MG63 (cell line): ENCODE measurements at places on chromosomes 7 and 10. TPM values are rescaled to one million over a fixed set of nuclear protein-coding genes. Genes with fewer than 3 reads are reported as not detected.

Gene IQUB
- total RNA-seq = not detected in 2 replicates

DNA sequence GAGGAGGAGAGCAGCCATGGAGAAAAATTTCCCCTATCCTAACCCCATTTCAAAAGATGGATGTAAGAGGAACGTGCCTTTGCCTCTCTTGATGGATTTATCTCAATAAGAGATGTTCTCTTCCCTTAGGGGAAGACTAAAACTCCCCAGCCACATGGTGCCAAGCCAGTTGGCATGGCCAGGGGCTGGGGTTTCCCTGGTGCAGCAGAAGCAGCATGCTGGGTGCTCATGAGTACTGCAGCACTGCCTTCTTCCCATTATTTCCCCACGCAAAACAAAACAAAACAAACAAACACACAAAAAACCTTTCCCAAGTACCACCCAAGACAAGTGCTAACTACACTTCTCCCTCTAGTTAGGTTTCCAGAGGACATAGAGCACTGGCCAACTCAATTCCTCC is 97.2 kb downstream of the DOCK4 start:
- DNase-seq = no peak

Gene STEAP4
- not detected in 2 replicates for total RNA-seq

Gene SUN1
- total RNA-seq = 109 and 157 TPM in 2 replicates

DNA sequence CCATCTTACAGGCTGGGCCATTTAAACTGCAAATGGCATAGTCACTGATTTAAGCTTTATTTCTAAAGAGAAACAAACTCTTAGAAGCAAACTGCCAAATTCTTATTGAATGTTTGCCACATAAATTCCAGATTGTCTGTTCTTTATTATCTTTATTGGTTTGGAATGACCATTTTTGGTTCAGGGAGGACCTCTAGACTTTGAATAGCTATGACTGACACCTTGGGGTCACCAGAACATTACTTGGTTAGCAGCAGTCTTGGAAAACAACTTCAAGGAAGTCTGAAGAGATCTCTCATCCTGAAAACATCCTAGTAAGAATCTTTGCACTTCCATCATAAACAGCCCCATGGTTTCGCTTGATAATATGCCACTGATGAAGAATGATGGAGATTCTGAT is 197.1 kb downstream of the SUGCT start:
- no peak for DNase-seq

DNA sequence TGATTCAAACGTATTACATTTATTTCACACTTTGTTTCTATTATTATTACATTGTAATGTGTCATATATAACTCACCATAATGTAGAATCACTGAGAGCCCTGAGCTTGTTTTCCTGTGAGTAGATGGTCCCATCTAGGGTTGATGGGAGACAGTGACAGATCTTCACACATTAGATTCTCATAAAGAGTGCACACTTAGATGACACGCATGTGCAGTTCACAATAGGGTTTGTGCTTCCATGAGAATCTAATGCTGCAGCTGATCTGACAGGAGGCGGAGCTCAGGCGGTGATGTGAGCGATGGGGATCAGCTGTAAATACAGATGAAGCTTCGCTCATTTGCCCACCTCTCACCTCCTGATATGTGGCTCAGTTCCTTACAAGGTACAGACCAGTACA is 36.1 kb downstream of the BMPER start:
- DNase-seq = no peak

Gene ANKRD61
- not detected in 2 replicates for total RNA-seq

DNA sequence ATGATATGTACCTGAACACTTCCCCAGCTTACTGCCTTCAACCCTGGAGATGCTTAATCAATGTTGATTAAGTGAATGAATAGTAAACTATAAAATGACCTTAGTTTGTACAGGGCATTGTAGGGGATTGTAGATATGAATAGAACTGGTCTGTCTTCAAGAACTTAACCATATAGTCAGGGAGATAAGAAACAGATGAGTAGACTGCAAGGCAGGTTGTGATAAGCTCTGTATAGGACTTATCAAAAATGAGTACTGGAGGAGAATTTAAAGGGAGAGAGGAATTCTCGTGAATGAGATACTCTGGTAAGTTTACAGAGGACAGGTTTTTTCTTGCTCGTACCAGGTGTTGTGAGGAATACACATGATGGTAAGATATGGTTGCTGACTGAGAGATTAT is 27.6 kb downstream of the SGPL1 start:
- no peak for DNase-seq

DNA sequence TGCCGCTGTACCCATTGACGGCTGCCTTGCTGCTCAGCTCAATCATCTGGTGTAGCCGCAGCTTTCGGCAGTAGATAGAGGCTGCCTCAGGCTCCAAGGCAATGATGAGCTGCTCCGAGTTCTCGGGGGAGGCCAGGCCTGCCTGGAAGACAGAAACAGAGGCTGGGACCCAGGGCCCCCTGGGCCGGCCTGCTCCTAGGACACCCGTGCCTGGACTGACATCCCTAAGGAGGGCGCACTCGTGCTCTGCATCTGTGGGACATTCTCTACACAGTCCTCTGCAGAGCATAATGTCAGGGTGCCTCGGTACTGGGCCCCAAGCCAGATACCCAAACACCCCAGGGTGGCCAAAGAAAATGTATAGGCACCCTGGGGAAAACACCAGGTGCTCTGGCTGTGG is 58.5 kb downstream of the HSPA12A start:
- no peak for DNase-seq

GRCh38 chr7:16023046-16023445 is 336.6 kb upstream of the MEOX2 start:
- DNase-seq = no peak

DNA sequence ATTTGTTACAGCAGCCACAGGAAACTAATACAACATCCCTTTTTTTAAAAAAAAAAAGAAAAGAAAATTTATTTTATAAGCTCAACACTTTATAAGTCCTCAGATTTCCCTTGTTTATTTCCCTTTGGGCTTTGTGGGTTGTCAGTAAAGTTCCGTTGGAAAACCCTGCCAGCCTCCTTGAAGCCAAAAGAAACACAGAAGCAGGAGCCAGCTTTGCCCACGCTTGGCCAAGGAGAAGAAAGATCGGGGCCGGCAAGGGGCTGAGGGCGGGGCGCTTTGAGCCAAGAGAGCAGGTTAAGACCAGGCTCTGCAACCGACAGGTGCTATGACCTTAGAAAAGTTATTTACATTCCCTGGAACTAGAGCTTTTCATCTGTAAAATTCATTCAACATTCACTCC is 72.7 kb downstream of the RGS10 start:
- peak; percentile 66 for DNase-seq

Gene SRI
- 84.4 and 102 TPM in 2 replicates for total RNA-seq

- no peak for DNase-seq
These were observed 128.4 kb downstream of the ADAM12 start for GRCh38 chr10:126259760-126260479.

- DNase-seq = no peak
These were observed 4.5 kb downstream of the FGF8 start for GRCh38 chr10:101771380-101771779.

- DNase-seq = no peak
These were observed 334.4 kb upstream of the NPVF start for GRCh38 chr7:25562673-25563182.

Gene PRR15
- total RNA-seq = not detected in 2 replicates

DNA sequence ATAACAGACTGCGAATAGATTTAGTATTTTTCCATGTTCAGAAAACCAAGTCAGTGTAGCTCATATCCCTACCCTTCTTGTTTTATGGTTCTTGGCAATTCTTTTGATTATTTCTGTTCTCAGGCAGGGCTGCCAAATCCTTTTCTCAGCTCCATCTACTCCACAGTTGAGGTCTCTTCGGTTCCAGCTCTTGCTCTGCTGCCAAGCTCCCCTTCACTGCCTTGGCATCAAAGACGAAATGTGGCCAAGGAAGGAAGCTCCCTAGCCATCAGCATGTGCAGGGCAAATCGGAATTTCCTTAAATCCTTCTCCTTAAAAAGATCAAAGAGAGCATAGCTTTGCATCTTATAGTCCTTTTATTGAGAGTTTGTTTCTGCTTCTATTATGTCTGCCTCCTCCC is 116.4 kb upstream of the NOBOX start:
- DNase-seq = peak; percentile 54

GRCh38 chr7:151891753-151892152 is 14.8 kb upstream of the PRKAG2 start:
- no peak for DNase-seq

Gene CNNM1
- total RNA-seq = 0.13 TPM in 1 of 2 replicates, not detected in the other

GRCh38 chr10:5117026-5117425 is 22.8 kb downstream of the AKR1C3 start:
- DNase-seq = no peak

GRCh38 chr10:97336446-97336845 is 1.9 kb upstream of the FRAT2 start:
- DNase-seq = no peak

DNA sequence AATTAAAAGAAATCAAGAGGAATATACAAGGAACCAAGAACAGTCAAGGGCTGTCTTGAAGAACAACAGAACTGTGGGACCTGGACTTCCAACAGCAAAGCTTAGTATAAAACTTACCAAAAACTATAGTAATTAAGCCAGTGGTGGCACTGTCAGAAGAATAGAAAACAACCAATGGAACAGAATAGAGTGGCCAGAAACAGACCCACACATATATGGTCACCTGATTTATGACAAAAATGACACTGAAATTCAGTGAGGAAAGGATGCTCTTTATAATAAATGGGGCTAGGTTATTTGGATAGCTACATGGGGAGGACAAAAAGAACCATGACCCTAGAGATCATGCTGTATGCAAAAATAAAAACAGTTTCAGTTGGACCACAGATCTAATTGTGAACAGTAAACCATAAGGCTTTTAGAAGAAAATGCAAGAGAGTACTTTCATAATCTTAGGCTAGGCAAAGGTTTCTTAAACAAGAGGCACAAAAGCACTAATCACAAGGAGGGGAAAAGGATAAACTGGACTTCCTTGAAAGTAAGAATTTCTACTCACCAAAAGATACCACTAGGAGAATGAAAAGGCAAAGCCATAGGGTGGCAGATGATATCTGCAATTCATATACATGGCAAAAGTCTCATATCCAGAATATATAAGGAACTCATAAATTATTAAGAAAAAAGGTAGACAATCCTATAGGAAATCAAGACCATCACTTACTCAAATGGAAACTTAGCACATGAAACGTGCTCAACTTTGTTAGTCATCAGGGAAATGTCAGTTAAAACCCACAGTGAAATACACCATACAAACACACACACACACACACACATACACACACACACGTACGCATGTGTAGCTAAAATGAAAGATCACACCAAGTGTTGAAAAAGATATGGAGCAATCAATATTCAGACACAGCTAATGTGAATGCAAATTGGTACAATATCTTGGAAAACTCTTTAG is 20.8 kb downstream of the HYCC1 start:
- DNase-seq = no peak

GRCh38 chr7:81206667-81207360 is 288.0 kb upstream of the SEMA3C start:
- DNase-seq = no peak

Gene ZFYVE27
- 9.2 and 18.2 TPM in 2 replicates for total RNA-seq

GRCh38 chr10:124825702-124826101 is 24.1 kb downstream of the ABRAXAS2 start:
- no peak for DNase-seq

GRCh38 chr7:70710011-70710480 is 421.9 kb upstream of the GALNT17 start:
- DNase-seq = peak; percentile 73

DNA sequence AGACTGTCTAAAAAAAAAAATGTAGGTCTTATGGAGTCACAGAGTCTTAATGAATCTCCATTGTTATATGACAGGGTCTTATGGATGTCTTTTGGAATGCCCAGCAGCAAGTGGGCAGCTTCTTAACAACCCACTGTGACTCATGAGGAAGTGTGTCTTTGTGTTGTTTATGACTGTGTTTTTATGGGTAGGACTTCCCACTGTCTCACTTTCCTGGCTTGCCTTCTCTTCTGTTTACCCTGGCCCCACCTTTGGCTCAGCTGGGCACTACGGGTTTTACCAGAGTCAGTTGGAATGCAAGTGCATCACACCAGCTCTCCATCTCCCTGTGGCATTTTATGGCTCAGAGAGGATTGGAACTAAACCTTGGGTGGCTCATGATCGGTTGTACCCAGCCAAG is 580.5 kb downstream of the AUTS2 start:
- DNase-seq = peak; percentile 92

GRCh38 chr10:30821261-30821993 is 191.9 kb upstream of the LYZL2 start:
- DNase-seq = no peak
